ENCODE measurements at places on chromosomes 1 and 21. TPM values are rescaled to one million over a fixed set of nuclear protein-coding genes. Genes with fewer than 3 reads are reported as not detected.

The MMP23B gene
- 17.6 TPM for total RNA-seq

The COG2 gene
- total RNA-seq, result 19.6 TPM

The NUDT4B gene
- 10.4 TPM for total RNA-seq

The PEAR1 gene
- 13.6 TPM for total RNA-seq

The PROK1 gene
- total RNA-seq, result not detected

The CCDC17 gene
- total RNA-seq, result 0.78 TPM

The LMOD1 gene
- 27.0 TPM for total RNA-seq

The TMEM201 gene
- 3.6 TPM for total RNA-seq
